ENCODE measurements at places on chromosomes 4 and X. TPM values are rescaled to one million over a fixed set of nuclear protein-coding genes. Genes with fewer than 3 reads are reported as not detected.

GRCh38 chrX:130861462-130861861 is 41.5 kb downstream of the ENOX2 start:
- no peak for DNase-seq

DNA sequence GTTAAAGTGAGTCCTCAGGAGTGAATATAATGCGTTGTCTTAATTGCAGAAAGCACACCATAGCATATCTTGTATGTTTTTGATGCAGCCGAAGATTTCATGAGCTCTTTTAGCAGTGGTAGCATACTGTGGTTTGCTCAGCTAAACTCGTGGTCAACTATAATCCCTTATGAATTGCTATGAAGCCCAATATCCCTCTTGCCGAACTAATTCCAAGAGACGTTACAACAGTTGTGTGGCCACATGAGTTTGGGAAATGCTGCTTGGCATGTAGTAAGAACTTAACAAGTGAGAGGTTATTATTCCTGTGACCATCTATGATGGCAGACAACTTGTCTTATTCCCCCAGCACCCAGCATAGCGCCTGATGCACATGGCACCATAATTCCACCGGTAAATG is 30.7 kb downstream of the SYAP1 start:
- no peak for DNase-seq

GRCh38 chrX:153917869-153918268 is 8.2 kb downstream of the ARHGAP4 start:
- DNase-seq, result no peak

Gene CT47B1
- not detected for polyA plus RNA-seq

Gene VEGFD
- polyA plus RNA-seq, result 0.62 TPM

Gene HNRNPDL
- 397 TPM for polyA plus RNA-seq

Gene SPANXN3
- not detected for polyA plus RNA-seq
